ENCODE measurements at places on chromosomes 5 and 9.

DNA sequence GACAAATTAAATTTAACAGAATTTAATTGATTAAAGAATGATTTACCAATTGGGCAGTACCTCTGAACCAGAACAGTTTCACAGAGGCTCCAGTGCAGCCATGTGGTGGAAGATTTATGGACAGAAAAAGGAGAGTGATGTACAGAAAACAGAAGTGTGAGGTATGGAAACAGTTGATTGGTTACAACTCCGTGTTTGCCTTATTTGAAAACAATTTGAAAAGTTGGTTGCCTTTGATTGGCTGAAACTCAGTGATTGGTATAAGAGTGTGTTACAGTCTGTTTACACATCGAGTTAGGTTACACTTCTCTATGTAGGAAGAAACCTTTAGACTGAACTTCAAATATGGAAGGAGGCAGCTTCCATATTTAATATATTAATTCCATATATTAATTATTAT lies 30.1 kb downstream of the KIAA1958 start:
- DNase-seq: no peak

DNA sequence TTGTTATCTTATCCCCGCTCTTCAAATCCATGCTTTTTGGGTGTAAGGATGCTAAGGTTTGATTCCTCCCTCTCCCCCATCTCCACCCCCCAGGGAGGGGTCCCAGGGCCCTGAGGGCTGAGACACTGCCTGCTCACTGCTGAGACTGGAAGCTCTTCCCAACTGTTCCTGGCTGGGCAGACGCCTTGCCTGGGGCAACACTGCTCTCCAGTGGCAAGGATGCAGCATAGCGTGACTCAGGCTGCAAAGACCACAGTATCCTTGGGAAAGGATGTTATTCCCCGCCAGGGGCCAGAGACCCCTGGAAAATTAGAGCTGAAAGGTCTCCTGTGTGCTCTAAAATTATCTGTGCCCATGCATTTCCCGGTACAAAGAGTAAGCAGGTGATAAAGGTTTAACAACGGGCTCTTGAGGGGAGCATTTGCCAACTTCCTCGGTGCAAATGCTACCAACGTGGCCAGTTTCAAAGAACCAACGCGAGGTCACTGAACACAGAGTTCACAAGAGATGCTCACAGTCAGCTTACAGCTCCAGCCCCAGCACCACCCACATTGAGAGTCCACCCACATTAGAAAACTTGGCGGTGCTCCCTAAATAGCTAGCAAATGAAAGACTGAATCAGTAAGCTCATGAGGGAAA lies 271.9 kb downstream of the NSG2 start:
- DNase-seq: no peak

DNA sequence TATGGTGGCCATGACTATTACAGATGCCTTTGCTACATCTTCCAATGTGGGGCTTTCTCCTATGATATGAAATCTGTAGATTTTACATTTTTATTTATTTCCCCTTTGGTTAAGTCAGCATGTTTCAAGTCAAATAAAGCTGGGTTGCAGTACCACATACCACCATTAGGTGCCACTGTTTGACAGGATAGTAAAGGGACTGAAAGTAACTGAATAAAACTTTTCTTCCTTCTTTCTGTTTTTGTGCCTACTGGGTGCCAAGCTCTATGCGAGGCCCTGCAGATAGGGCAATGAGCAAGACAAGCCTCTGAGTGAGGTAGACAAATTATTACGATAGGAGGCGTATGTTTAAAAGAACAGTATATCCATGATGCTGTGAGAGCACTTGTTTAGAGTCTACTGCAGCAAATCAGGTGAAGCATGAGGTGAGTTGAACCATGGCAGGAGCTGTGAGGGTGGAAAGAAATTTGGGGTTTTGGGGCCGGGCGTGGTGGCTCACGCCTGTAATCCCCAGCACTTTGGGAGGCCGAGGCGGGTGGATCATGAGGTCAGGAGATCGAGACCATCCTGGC lies 64.8 kb downstream of the GDNF start:
- peak; percentile 8 for DNase-seq

GRCh38 chr5:106875591-106876297 lies 795.0 kb downstream of the EFNA5 start:
- DNase-seq: peak; percentile 26

DNA sequence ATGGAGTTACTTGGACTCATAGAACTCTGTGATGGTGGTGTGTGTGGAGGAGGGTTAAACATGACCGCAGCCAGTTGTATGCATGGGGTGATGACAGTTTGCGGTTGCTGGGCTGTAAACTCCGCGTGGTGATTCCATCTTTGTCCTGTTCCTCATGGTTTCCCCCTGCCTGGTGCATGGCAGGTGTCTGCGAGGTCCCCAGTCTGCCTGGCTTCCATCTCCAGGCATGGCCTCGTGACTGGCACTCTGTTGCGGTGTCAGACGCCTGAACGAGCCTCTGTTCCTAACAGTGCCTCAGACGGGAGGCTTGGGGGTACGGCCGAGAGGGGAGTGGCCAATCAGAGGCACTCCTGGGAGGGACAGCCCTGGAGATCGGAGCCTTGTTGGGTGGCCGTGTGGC lies 33.9 kb upstream of the SH3PXD2B start:
- no peak for DNase-seq

DNA sequence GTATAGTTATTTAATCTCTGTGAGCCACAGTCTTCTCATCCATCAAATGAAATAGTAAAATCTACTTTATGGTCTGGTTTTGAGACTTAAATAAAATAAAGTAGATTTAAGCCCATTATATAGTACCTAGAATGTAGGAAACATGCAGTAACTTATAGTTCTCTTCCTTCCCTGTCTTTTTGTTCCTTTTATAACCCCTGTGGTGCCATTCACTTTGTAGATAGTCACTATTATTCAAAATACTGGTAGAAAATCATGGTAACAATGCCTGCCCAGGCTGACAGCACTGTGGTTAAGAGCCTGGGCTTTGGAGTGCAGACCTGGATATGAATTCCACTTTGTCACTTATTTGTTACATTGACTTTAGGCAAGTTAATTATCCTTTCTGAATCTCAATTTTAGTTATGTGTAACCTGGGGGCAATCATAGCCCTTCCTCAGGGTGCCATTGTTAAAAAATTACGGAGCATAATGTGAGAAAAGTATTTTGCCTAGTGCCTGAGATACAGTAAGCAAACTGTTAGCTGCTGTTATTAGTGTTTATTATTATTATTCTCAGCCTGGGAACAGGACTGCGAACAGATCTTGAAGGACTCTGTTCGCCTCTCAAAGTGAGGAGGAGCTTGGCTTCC lies 100.4 kb downstream of the RALGPS1 start:
- DNase-seq: no peak

- DNase-seq: no peak
These were observed 33.7 kb upstream of the ZNF366 start for GRCh38 chr5:72540759-72541438.

DNA sequence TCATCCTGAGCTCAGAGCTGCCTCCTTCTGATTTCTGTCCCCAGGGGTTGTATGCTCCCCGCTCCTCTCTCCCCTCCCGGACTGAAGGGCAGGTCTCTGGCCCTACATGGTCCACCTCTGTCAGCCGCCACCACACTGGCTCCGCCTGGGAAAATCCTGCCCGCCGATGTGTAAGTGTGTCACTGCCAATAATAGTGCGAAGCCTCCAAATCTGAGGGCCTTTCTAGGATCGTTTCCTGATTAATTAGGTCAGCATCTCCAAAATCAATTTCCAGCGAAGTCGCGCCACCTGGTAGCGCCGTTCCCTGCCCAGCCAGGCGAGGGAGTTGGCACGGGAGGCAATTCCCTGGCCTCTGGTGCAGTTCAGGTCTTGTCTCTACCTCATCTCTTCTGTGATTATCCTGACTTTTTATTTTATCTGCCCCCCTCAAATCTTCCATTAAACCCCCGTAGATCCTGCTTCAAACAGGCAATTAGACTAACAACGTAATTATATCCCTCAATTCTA lies 73.5 kb downstream of the ZNF618 start:
- DNase-seq: no peak
